Ovary (tissue), 10 donors: ENCODE measurements at places on chromosomes 12 and 14.

- DNase-seq: no peak
Measured at GRCh38 chr12:79897617-79898016, 37.3 kb downstream of the PPP1R12A start.

GRCh38 chr12:59677857-59678256 lies 82.0 kb downstream of the SLC16A7 start:
- no peak for DNase-seq

- no peak for DNase-seq
Measured at GRCh38 chr14:22932146-22932545, 3.0 kb upstream of the PRMT5 start.

DNA sequence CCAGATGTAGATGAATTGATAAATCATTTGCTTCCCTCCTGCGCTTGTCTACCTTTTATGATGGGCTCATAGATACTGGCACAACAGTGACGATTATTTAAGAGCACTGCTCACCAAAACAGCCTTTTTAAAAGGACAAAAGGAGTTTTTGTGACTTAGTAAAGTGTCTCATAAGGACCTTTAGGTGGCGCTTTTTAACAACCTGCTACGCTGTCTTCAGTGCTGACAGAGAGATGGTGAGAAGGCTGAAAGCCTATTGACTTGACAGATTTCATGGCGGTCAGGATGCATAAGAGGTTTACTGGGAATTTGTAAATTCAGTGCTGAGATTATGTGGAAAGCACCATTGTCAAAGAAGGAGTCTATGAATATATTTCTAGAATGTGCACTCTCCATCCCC lies 87.6 kb downstream of the SLC15A5 start:
- DNase-seq: no peak

DNA sequence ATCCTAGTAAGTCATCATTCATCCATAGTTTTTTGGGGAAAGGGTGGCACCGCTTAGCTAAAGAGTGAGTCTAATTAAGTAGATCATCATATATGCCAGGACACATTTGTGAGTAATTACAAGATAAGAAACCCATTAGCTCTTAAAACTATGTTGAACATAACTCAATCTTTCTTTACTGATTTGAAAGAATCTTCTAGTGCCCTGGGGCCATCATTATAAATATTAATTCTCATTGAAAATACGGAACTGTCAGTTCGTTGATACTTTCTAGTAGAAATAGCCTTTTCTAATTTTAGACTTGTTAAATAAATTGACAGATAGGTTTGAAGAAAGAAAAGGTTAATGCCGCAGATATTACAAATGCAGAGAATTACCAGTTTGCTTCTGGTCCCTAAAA lies 312.6 kb downstream of the NELL2 start:
- no peak for DNase-seq

- DNase-seq: peak; percentile 82
Measured at GRCh38 chr14:73718418-73719251, 4.5 kb upstream of the PNMA1 start.

DNA sequence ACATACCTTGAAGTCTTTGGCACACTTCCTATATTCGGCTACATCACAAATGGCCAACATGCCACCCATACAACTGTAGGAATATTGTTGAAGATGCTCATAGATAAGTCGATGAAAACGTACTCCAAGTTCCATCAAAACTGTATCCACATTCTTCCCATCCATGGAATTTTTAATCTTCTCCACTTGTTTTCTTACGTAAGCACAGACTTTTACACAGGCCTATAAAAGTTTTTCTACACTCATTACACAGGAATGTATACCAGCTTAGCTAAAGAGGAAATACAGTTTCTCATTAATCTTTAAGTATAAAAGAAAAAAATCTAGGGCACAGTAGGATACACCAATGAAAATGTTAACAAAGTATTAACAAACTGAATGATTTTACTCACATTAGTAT lies 59.1 kb downstream of the EXOC5 start:
- no peak for DNase-seq

DNA sequence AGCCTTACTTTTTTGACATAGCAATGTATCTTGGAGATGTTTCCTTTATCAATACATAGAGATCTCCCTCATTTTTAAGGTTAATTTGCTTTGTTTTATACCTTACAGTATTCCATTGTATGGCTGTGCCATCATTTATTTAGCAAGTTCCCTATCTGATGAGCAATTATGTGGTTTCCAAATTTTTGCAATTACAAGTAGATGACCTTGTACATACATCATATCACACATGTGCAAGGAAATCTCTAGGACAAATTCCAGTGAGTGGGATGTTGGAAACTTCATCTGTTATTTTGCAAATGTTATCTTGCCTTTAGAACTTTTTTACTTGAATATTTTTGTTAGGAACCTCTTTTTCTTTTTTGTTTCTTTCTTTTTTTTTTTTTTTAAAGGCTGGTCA lies 49.7 kb downstream of the DRAM1 start:
- no peak for DNase-seq

- no peak for DNase-seq
Measured at GRCh38 chr14:74014299-74014698, 4.8 kb downstream of the ENTPD5 start.

- no peak for DNase-seq
Measured at GRCh38 chr12:42686514-42687172, 97.1 kb upstream of the PRICKLE1 start.

DNA sequence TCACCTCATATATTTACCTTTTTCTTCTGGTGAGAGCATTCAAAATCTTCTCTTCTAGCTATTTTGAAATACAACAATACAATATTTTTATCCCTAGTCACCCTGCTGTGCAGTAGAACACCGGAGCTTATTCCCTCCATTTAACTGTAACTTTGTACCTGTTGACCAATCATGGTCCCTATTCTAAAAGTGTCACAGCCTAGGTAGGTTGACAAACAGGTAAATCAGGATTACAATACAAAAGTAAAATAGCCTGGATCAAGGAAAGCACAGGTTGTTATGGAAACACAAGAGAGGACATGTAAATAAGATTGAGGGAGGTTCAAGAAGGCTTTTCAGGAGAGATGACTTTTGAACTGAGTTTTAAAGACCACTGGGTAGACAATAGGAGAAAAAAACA lies 670.9 kb downstream of the DIO2 start:
- DNase-seq: no peak

GRCh38 chr14:79729731-79730130 lies 481.6 kb downstream of the DIO2 start:
- DNase-seq: no peak

DNA sequence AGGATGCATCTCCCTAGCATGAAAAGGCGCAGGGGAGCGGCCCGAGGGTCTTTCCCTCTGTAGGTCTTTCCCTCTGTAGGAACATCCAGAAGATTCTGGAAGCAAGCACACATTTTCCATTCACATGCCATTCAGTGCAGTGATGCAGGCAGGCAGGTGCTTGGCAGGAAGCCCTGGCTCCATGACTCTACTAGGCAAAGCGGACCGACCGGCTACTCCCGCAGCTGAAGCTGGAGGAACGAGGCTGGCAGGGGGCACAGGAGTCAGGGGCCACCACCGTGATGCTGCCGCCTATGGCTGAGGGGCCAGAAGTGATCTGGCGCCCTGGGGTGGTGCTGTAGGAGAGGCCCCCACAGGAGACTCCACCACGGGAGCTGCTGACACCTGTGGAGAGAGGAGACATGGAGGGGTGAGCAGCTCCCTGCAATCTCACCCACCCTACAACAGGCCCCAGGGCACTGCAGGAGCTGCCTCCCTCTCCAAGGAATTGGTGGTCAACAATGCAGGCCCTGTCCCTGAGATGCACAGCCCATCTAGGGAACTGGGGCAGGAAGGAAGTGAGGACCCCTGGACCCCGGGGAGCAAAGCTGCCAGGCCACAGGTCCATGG lies 6.5 kb downstream of the KRT85 start:
- no peak for DNase-seq

DNA sequence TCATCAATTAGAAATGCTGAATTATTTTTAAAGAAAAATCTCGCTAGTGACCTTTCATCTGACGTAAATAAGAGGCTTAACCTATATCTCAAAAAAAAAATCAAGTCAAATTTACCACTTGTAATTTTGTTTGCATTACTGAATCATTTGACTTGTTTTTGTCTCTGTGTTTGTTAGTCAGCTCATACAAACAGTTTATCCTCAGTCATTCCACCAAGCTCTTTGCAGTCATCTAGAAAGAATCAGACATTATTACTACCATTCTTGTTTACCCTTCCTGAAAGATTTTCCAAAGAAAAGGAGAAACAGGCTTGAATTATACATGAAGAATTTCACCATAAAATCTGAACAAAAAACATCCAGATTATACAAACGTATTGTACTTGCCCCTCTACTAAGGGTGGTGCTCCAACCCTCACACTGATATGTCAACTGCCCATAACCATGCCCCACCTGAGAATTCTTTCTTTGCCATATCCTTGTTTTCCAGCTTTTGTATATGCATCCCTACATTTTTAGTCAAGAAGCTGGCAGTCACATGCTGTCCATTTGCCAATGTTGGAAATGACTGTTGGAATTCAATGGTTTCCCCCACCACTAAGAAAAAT lies 257.2 kb downstream of the PAWR start:
- DNase-seq: no peak

DNA sequence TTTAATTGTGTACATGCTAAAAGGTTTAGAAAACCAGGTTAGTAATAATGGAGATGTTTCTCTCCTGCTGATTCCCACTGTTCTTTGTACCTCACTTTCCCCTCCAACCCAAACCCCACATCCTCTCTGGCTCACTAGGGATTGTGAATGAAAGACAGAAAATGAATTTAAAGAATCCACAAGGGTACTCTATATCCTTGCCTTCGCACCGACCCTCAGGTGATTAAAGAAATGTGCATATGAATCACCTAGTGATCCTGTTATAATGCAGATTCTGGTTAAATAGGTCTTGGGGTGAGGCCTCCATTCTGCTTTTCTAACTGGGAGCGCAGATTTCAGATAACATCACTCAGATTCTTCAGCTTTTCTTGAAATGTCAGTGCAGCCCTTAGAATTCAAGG lies 84.3 kb upstream of the OTX2 start:
- no peak for DNase-seq

GRCh38 chr14:95519699-95520098 lies 3.2 kb upstream of the SYNE3 start:
- DNase-seq: no peak

- DNase-seq: no peak
Measured at GRCh38 chr14:55546212-55546874, 33.7 kb upstream of the KTN1 start.

- DNase-seq: no peak
Measured at GRCh38 chr14:105933238-105933637, 406.9 kb downstream of the TMEM121 start.

- DNase-seq: no peak
Measured at GRCh38 chr14:34701808-34702207, 12.6 kb downstream of the CFL2 start.

GRCh38 chr14:105471297-105471821 lies 3.3 kb upstream of the CRIP2 start:
- DNase-seq: no peak

GRCh38 chr14:94946244-94946643 lies 176.3 kb upstream of the GSC start:
- DNase-seq: no peak

DNA sequence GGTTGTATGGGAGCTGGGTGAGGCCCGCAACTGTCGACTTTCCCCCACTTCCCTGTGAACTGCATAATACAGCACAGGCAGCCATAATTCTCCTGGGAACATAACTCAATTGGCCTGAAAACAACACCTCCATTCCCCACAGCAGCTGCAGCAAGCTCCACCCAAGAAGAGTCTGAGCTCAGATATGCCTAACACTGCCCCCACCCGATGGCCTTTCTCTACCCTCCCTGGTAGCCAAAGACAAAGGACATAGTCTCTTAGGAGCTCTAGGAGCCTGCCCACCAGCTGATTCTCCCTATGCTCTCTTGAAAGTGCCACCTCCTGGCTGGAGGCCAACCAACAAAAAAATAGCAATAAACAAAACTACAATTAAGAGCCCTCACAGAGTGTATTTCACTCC lies 542.7 kb upstream of the LMO3 start:
- DNase-seq: no peak

- DNase-seq: no peak
Measured at GRCh38 chr14:24317141-24317928, 6.0 kb downstream of the LTB4R start.

DNA sequence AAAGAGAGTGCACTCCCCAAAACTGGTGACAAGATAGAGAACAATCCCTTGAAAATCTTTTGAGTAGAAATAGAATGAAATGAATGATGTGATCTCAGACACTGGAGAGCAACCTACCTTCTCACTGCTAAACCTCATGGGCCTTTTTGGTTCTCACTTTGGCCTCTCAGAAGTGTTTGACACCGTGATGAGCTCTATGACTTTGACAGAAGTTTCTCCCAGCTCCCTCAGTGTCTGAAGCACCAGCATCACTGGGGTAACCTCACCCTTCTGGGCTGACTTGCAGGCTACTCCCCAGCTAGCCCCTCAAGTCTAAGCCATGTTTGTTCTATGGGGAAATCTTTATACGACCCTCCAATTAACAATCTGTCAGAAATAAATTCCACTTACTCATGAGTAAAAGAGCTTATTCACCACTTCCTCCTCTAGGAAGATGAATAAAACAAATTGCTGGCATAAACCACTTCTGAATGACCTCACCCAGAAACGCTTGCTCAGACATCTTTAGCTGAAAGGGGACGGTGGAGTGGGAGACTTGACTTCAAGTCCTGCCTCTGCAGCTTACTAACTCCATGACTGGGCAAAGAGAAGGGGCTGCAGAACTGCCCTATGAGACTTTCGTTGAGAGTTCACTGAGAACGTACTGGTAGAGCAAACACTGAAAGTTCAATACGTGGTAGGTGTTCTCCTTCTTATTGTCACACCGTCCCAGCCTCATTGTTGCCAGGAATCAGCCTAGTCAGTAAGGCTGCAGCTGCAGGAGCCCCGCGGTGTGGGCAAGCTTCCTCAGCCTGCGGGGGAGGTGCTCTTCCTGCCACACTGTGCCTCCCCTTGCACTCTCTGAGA lies 46.5 kb downstream of the ST8SIA1 start:
- no peak for DNase-seq

GRCh38 chr14:86999036-86999435 lies 993.9 kb downstream of the GALC start:
- no peak for DNase-seq

- no peak for DNase-seq
Measured at GRCh38 chr12:104785886-104786285, 172.2 kb downstream of the SLC41A2 start.

GRCh38 chr14:87834594-87834993 lies 158.4 kb downstream of the GALC start:
- no peak for DNase-seq

DNA sequence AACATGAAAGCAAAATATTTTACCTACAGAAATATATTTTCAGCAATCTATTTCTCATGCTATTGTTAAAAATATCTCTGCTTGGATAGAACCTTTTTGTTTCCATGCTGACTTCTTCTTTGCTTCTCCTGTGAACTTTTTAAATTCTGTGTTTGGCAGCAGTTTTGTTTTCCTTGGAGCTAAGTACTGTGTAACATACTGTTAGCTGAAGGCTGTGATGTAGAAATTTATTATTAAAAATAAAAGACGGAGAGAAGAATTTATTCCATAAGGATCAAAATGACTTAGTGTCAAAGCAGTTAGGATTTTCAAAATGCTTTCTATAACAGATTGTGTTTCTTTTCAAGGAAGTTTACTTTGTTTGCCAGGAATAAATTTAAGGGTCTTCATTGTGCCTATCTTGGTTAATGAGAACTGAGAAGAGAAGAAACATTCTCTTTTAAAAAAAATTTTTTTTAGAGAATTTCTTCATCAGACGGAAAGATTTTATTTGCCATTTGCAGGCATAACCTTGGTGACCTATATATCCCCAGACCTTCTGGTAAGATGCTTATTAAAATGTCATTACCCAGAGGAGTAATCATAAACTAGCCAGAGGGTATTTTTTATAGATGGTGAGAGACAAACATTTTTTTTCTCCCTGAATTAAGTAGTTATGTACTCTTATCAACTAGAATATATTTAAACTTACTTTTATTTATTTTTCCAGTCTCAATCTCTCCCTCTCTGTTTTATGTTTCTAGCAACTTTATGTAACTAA lies 147.1 kb upstream of the SLCO1C1 start:
- no peak for DNase-seq
